ENCODE measurements at places on chromosomes 12 and 14.

GRCh38 chr14:101077481-101078074 lies 174.1 kb upstream of the RTL1 start:
- DNase-seq, result no peak

DNA sequence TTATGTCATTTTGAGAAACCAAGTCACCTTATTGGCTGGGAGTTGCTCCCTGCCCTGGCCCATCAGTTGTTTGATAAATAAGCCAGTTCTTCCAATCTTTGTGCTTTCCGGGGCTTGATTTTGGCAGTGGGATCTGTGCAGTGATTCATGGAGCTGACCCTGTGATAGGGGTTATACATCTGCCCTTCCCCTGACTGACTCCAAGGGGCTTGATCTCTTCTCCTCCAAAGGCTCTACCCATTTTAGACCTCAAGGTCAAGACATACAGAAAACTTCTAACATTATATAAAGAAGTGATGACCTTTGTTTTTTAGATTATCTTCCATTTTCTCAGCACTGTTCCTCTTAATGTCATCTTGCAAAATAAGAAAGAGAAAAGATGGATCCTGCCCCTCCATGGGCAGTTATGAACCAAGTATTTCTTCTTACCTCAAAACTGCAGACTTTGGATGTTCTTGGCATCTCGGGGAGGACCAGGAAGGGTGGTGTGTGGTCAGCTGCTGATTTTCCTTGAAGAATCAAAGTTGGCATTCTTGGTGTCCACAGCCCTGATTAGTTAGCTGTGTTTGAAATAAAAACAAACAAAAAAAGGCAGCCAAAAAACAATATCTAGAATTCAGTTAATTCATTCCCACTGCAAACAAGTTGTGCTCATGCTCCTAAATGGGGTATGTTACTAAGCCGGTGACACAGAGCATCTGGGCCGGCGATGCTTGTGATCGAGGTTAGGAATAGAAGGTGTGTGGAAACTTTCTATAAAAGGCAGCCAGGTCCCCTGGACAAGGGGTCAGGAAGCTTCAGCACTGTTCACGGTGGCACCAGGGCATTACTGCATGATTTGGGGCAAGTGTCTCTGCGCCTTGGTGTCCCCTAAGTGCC lies 120.2 kb downstream of the SAMD4A start:
- no peak for DNase-seq

- DNase-seq, result peak; percentile 97
These were observed at the start of gene R3HDM2 for GRCh38 chr12:57430931-57431566. TSS of gene R3HDM2 (minus strand) at chr12:57431043. CDS start at chr12:57310428, 120,615 bp downstream.

DNA sequence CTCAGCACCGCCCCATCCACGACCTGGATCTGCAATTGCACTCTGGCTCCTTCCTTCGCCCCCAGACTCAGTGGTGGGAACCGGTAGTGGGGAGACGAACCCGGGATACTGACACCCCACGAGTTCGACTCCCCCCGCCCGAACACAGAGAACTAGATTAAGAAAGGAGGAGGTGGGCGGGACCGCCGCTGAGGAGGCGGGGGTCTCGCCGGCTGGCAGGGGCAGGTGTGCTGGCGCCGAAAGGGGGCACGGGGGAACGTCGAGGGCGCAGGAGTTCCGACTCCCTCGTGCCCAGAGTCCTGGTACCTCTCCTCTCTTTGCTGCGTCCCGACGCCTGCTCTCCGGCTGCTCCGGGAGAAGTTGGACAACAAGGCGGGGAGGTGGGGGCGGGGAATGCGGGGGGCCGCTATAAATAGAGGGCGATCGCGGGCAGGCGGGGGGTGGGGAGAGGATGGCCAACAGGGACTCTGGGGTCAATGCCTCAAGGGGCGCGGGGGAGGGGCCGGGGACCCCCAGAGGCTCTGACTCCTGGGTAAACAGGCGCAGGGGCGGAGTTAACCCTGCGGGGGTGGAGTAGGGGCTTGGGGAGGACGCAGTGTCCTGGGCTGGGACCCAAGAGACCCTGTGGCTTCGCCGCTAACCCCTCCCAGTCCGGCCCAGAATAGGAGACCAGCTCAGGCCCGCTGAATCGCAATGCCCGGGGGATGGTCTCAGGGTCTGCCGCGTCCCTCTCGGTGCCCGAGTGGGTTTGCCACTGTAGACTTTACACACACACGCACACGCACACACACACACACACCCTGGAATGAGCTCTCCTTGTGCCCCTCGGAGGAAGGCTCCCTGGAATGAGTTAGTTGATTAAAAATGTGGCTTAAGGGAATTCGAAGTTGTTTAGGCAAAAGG lies 761 bp upstream of the NDRG2 start:
- no peak for DNase-seq

GRCh38 chr12:104177663-104178501 lies 37.7 kb upstream of the TXNRD1 start:
- peak; percentile 27 for DNase-seq
